EL (cell line): ENCODE measurements at places on chromosomes 13 and 19.
A peak's percentile ranks its signal among the peaks of the same experiment; 100 is the strongest.

DNA sequence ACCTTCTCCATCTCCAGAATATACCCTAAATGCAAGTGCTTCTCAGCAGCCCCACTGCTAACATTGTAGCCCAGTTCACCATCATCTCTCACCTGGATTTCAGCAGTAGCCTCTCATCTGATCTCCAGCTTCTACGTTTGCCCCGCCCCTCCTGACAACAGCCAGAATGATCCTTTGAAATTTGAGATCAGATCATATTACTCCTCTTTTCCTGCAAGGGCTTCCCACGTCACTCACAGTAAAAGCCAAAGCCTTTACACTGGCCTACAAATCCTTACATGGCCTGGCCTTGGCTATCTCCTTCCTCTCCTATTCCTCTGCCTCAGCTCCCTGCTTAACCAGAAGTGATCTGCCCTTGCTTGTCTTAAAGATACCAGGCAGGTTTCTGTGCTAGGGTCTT lies 94.3 kb upstream of the NBEA start:
- no peak for DNase-seq

DNA sequence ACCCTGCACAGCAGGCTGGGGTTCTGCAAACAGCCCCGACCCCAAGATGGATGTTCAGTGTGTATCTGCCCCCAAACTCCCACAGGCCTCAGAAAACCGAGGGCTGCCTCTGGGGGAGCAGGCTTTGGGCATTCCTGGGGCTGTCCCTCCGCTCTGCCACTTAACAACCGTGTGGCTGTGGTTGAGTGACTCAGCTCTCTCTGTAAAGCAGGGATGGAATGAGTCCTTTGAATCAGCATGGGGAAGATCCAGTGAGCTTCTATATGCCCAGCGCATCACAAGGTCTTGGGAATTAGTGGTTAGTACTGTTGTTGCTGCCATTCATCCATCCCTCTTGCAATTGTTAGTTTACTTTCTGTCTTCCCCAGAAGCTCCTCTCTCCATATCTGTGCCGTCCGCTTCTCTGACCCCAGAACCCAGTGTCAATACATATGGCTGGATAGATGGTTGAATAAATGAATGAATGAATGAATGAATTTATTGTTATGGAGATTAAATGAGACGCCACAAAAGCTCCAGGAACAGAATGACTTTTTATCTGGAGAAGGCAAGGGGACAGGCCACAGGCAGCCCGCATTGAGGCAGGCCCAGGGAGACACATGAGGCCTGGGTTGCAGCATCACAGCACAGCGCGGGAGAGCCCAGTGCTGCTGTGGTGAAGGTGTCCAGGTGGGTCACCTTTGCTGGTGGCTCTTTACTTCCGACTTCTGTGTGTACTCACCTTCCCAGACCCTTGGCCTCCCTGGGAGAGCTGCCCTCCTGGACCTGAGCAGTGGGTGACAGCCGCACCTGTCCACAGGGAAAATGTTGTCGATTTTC lies 89.2 kb downstream of the RGCC start:
- peak; percentile 88 for DNase-seq

GRCh38 chr13:30763786-30764413 lies 28.6 kb downstream of the ALOX5AP start:
- peak; percentile 61 for DNase-seq

DNA sequence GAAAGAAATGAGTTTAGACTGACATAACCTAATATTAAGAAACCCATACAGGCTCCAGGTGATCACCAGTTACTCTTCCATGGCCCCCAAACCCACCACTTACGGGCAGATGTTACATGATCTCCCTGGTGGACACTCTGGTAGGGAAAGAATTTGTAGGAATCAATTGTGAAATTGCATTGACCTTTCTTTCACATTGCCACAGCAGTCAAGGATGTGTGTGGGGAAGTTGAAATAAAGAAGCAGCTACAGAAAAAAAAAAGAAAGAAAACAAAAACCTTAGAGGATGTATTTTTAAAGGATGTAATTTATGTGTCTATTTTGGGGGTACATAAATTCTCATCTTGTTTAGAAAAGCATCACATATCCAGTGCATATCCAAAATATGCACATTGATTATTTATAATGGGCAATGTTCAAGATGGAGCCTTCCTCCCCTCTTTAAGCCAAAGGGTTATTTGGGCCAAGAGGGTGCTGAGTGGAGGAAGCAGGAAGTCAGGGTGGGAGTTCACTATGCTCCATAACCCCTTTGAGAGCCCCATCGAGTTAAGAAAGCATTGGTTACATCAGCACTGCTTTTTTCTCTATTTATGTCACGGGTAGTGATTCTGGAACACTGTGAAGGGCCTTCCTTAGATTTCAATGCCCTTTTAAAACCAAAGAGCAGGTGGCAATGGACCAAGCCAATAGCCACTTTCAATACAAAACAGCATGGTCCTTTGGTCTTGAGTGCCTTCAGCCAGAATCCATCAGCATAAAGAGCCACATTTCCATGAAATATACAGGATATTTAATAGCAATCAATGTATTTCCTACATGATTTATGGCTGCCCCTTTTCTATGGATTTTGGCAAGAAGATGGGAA lies 169.6 kb downstream of the LACC1 start:
- no peak for DNase-seq

DNA sequence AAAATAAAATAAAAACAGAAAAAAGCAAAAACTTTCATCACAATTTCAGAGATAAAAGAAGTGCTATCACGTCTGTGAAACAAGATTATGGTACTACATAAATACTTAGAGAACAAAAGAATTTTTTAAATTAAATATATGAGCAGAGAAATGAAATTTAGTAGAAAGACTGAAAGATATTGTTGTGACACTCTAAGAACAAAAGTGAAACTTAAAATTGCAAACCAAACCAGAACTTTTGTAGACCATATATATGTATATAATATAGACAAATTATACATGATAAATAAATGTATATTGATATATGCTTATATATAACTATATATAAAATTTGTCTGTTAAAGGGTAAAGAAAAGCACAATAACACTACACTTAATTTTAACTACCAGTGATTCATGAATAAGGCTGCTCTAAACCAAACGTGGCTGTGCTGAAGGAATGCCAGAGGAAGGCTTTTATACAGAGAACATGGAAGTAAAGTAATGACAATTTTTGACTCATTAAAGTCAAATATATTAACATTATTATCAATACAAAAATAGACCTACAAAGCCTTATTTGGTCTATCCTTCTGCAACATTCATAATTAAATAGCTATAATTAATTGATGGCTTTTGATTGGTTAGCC lies 1516.7 kb upstream of the PCDH20 start:
- DNase-seq: peak; percentile 18

DNA sequence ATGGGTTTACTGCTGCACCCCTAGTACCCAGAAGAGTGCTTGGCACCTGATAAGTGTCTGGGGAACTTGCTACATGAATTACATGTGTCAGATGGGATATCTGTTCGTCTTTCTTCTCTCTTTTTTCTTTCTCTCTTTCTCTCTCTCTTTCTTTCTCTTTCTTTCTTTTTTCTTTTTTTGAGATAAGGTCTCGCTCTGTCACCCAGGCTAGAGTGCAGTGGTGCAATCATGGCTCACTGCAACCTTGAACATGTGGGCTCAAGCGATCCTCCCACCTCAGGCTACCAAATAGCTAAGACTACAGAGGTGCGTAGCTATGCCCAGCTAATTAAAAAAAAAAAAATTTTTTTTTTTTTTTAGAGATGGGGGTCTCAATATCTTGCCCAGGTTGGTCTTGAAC lies 6.1 kb downstream of the CADM4 start:
- DNase-seq: no peak

DNA sequence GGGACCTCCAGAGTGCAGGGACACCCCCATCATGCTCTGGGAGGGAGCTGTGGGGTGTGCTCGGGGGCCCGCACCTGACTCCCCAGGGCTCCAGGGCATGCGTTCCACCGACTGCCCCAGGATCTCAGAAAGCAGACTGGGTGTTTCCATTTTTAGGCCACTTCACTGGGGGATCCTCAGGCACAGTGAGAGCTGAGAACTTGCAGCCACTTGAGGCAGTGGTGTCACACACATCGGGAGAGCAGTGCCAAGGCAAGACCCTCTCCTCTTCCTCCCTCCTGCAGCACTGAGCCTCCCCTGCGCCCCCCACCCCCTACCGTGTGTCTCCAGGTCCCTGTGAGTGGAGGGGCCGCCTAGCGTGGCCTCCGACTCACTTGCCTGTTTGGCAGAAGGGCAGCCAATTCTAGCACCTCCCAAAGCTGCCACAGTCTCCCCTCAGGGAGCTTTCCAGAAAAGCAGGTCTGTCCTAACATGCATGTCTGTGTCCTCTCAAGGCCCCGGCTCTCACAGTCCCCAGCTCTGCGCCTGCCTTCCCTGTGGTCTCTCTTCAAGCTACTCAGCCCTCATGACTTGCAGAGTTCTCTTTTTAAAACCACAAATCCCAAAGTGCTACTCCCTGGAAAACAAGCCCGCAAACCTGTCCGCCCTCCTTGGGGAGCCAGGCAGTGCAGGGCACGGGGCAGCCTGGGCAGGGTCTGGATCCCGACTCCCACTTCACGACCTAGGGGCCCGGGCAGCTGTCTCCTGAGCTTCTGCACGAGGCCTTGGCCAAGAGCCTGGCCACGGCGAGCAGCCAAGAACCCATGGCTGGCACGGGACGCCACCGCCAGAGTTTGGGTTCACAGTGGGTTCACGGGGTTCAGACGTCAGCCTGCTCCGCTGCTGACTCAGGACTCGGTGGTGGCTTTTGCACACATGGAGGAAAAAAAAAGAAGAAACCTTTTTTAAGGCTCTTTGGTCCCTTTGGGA lies 94.1 kb downstream of the STK24 start:
- DNase-seq: peak; percentile 40

GRCh38 chr19:5091684-5092480 lies 123.0 kb downstream of the KDM4B start:
- DNase-seq: no peak

DNA sequence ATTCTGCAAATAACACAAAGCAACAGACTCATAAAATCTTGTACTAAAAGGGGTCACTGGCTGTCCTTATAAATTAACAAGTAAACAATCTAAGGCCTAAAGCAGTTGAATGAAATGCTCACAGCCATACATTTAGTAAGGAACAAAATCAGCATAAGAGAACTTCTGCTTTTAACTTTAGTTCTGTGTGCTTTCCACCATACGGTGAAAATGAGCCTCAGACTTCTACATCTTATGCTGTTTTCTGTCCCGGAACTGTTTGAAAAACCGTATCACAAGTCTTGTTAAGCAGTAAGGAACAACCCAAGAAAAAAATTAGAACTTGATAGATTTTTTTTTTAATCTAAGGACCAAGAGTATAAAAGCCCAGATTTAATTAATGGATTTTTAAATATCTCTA lies 549.1 kb upstream of the MIR17HG start:
- DNase-seq: no peak

DNA sequence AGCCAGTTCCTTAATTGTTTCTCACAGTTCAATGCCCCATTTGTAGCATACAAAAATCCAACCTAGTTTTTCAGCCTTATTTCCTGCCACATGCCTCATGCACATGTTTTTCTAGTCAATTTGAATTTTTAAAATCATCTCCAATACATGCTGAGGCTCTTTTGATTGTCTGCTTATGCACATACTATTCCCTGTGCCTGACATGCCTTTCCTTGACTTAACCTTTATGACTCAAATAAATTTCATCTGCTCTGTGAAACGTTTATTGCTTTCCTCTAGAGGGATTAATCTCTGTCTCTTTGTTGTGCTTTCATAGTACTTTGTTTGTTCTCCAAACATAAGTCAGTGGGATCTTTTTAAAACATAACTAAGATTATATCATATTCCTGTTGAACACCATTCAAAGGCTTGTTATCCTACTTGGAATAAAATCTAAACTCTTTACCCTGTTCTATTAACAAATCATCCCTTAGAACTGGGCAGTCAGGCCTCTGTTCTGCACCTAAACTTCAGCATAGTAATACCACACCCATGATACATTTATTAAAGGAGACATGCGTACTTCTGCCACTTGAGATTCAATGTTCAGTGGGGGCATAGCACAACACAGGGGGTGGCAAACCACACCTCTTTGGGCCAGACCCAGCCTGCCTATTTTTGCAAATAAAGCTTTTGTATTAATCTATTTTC lies 346.6 kb downstream of the FGF14 start:
- no peak for DNase-seq

DNA sequence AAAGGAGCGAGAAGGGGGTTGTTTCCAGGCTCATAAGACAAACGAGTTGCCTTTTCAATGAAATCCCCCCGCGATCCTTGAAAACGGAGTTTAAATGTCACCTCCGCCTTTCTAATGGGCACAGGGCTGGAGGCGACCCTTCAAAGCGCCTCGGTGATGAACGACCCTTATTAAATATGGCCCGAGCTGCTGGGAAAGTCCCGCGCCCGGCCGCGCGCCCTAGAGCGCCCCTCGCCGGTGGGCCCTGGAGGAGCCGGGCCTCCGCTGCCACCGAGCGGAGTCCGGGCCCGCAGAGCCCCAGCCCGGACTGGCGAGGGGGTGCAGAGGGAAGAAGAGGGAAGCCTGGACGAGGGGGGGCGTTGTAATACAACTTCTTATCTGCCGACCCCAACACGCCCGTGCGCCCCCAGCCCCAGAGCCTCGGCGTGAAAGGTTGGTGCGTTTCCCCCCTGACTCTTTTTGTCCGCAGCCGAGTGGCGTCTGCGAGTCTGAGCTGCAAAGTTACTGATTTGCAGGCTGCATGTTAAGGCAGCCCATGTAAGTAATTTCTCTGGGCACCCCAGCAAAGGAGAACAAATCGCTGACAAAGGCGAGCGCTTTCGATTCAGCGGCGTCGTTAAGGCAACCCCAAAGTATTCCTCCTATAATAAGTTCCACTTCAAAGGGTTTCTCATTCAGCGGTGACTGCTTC lies 11.9 kb downstream of the ZIC5 start:
- DNase-seq: no peak

DNA sequence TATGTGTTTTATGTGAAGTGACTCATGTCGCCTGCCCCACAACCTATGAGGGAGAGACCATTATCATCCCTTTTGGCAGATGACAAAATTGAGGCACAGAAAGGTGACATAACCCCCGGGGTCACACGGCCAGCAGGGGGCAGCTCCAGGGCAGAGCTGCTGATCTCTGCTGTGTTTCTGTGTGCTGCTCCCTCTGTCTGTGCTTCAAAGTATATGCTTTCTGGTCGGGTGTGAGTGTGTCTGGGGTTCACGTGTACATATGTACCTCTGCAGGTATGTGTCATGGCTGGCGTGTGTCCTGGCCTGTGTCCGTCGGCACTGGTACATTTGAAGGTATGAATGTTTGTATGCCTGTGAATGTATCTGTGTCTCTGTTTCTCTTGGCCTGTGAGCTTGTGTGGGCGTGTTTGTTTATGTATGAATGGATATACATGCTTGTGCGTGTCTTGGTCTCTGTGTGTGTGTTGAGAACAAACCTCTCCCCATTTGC lies 7.1 kb downstream of the LIPE start:
- peak; percentile 43 for DNase-seq

DNA sequence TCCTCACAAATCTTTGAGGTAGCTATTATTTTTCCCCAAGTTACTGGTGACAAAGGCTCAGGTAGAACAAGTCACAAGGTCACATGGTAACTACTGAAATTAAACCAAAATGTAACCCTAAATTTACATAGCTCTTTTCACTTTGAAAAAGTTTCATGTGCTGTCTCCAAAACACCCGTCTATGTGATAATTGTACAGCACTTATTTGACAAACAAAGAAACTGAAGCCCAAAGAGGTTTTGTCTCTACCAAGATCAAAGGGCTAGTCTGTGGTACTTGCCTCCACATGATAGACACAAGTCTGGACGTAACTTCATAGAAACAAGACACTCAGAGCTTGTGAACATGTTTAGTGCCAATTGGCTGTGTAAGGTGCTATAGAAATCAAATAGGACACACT lies 108.3 kb downstream of the SACS start:
- DNase-seq: no peak

GRCh38 chr19:32224371-32225244 lies 120.8 kb upstream of the ZNF507 start:
- DNase-seq: peak; percentile 30
